ENCODE measurements at places on chromosomes 11 and 22. TPM values are rescaled to one million over a fixed set of nuclear protein-coding genes. Genes with fewer than 3 reads are reported as not detected.

The FXYD6 gene
- 0.37 TPM for total RNA-seq

The POU2F3 gene
- 0.12 TPM for total RNA-seq

The PDGFB gene
- total RNA-seq: 0.11 TPM

The ENTHD1 gene
- total RNA-seq: not detected

The USP2 gene
- 1.00 TPM for total RNA-seq

The OR4D5 gene
- total RNA-seq: not detected

The PHOX2A gene
- not detected for total RNA-seq

The SNX32 gene
- total RNA-seq: 0.44 TPM

The CARD16 gene
- total RNA-seq: 5.2 TPM

The HEPHL1 gene
- total RNA-seq: 0.11 TPM

The MRGPRX4 gene
- total RNA-seq: not detected

The PANX1 gene
- 56.6 TPM for total RNA-seq

The FBLN1 gene
- 94.1 TPM for total RNA-seq

The RFPL3 gene
- not detected for total RNA-seq

The OR52A5 gene
- total RNA-seq: not detected

The LMO1 gene
- not detected for total RNA-seq

The DCDC1 gene
- 0.22 TPM for total RNA-seq

The C11orf87 gene
- not detected for total RNA-seq

The ZP1 gene
- not detected for total RNA-seq

The DDT gene
- total RNA-seq: 79.0 TPM

The DDTL gene
- total RNA-seq: 0.87 TPM

The SCARF2 gene
- 36.9 TPM for total RNA-seq

The CARD18 gene
- total RNA-seq: not detected

The SLC37A4 gene
- 13.7 TPM for total RNA-seq

The NNMT gene
- 137 TPM for total RNA-seq

The TRPM5 gene
- not detected for total RNA-seq

The FAM83F gene
- total RNA-seq: under 0.01 TPM

The POU2AF1 gene
- not detected for total RNA-seq

The PDE2A gene
- total RNA-seq: 0.50 TPM

The PRR5 gene
- 9.4 TPM for total RNA-seq

The XKR3 gene
- total RNA-seq: not detected

The CHRNA10 gene
- total RNA-seq: 0.66 TPM

The SAA4 gene
- total RNA-seq: not detected

The ADM gene
- total RNA-seq: 187 TPM

The ACR gene
- not detected for total RNA-seq

The ATL3 gene
- total RNA-seq: 115 TPM

The RTN4RL2 gene
- total RNA-seq: under 0.01 TPM

The SMCO4 gene
- total RNA-seq: 13.9 TPM

The POLDIP3 gene
- 25.5 TPM for total RNA-seq

The MUC6 gene
- total RNA-seq: not detected

The SCGB1D2 gene
- total RNA-seq: not detected

The PNPLA3 gene
- total RNA-seq: 3.5 TPM

The TRIM51 gene
- not detected for total RNA-seq

The OR8B12 gene
- not detected for total RNA-seq
